ENCODE measurements at places on chromosomes 4 and X. TPM values are rescaled to one million over a fixed set of nuclear protein-coding genes. Genes with fewer than 3 reads are reported as not detected.

- H3K36me3 ChIP-seq = no peaks in the 10 kb centered on the region
- no peak for DNase-seq
- H3K27me3 ChIP-seq = no peaks in the 10 kb centered on the region
- peak overlapping the region; percentile 22 for H3K27ac ChIP-seq
- peaks cover 19% of the 10 kb centered on the region for H3K4me1 ChIP-seq
- no peak overlapping the region for H3K4me3 ChIP-seq
Observed at GRCh38 chrX:11381464-11381863, 88.3 kb downstream of the AMELX start.

GRCh38 chrX:56763556-56764152 is 34.6 kb downstream of the NBDY start:
- peak overlapping the region; percentile 86 for H3K27ac ChIP-seq
- no peak overlapping the region for H3K4me3 ChIP-seq

GRCh38 chr4:123555233-123555806 is 158.7 kb downstream of the SPRY1 start:
- no peak overlapping the region for H3K4me3 ChIP-seq
- H3K27me3 ChIP-seq = no peaks in the 10 kb centered on the region
- H3K27ac ChIP-seq = peak overlapping the region; percentile 73
- DNase-seq = no peak
- H3K4me1 ChIP-seq = peaks cover 26% of the 10 kb centered on the region

- H3K27ac ChIP-seq = no peak overlapping the region
- no peak for DNase-seq
- H3K36me3 ChIP-seq = no peaks in the 10 kb centered on the region
- H3K27me3 ChIP-seq = no peaks in the 10 kb centered on the region
Observed at GRCh38 chr4:80492761-80493160, 157.2 kb downstream of the CFAP299 start.

- H3K27me3 ChIP-seq = no peaks in the 10 kb centered on the region
- H3K36me3 ChIP-seq = no peaks in the 10 kb centered on the region
- peaks cover 22% of the 10 kb centered on the region for H3K4me1 ChIP-seq
- H3K4me3 ChIP-seq = peak overlapping the region; percentile 19
Observed at GRCh38 chr4:123554801-123555232, 158.2 kb downstream of the SPRY1 start.

GRCh38 chrX:33970028-33970967 is 161.8 kb downstream of the FAM47A start:
- no peaks in the 10 kb centered on the region for H3K27me3 ChIP-seq
- H3K27ac ChIP-seq = no peak overlapping the region
- H3K36me3 ChIP-seq = no peaks in the 10 kb centered on the region
- no peak overlapping the region for H3K4me3 ChIP-seq

GRCh38 chr4:164485136-164485535 is 268.8 kb upstream of the SMIM31 start:
- H3K36me3 ChIP-seq = no peaks in the 10 kb centered on the region
- no peak for DNase-seq
- H3K27ac ChIP-seq = no peak overlapping the region
- H3K4me1 ChIP-seq = no peaks in the 10 kb centered on the region
- H3K27me3 ChIP-seq = no peaks in the 10 kb centered on the region

- H3K4me3 ChIP-seq = no peak overlapping the region
- DNase-seq = no peak
- no peaks in the 10 kb centered on the region for H3K36me3 ChIP-seq
- no peaks in the 10 kb centered on the region for H3K27me3 ChIP-seq
- no peaks in the 10 kb centered on the region for H3K4me1 ChIP-seq
Observed at GRCh38 chr4:84417997-84418709, 80.9 kb downstream of the NKX6-1 start.

DNA sequence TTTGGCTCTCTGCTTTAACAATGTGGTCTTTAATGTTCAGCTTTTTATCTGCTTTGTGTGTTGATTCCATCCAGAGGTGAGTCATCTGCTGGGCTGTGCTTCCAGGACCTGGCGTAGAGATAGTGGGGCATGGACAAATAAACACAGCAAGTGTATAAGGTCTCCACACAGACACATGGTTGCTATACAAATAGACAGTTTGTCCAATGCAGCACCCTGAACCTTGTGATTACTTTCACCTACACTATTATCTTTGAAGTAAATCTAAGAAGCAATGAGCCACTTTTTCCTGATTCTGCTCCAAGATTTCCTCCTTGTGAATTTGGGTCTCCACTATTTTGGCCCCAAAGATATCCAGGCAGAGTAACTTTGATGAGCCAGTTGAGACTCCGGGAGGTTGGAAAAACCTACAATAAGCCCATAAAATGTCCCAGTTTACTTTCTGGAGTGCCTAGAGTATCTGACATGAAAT is 12.1 kb downstream of the PPARGC1A start:
- no peak for DNase-seq
- no peaks in the 10 kb centered on the region for H3K36me3 ChIP-seq
- peaks cover 93% of the 10 kb centered on the region for H3K4me1 ChIP-seq
- no peaks in the 10 kb centered on the region for H3K27me3 ChIP-seq

DNA sequence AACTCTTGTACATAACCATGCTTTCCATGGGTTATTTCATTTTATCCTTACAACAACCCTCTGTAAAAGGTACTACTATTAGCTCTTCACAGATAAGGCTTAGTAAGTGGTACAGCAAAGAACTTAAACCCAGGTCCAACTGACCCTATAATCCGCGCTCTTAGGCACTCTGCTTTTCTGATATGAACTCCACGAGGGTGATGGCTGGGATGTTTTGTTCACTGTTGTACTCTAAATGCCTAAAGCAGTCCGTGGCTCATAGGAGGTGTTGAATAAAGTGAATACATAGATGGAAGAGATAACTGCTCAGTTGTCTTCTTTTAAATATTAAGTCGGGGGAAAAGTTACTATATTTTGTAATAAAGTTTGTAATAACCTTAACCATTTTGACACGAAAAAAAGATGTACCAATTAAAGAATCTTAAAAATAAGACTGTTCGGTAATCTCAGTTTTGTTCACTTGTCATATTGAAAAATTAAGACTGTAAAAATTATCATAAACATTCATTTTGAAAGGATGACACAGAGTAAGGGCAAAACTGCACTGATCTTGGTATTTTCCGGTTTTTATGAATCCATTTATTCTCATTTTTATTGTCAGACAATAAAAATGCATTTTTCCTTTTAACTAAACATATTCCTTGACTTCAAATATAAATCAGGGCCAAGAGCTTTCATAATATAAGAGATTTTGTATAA is 166.5 kb downstream of the FBXW7 start:
- H3K36me3 ChIP-seq = no peaks in the 10 kb centered on the region
- no peaks in the 10 kb centered on the region for H3K4me1 ChIP-seq
- no peak overlapping the region for H3K27ac ChIP-seq
- H3K27me3 ChIP-seq = no peaks in the 10 kb centered on the region
- no peak overlapping the region for H3K4me3 ChIP-seq

DNA sequence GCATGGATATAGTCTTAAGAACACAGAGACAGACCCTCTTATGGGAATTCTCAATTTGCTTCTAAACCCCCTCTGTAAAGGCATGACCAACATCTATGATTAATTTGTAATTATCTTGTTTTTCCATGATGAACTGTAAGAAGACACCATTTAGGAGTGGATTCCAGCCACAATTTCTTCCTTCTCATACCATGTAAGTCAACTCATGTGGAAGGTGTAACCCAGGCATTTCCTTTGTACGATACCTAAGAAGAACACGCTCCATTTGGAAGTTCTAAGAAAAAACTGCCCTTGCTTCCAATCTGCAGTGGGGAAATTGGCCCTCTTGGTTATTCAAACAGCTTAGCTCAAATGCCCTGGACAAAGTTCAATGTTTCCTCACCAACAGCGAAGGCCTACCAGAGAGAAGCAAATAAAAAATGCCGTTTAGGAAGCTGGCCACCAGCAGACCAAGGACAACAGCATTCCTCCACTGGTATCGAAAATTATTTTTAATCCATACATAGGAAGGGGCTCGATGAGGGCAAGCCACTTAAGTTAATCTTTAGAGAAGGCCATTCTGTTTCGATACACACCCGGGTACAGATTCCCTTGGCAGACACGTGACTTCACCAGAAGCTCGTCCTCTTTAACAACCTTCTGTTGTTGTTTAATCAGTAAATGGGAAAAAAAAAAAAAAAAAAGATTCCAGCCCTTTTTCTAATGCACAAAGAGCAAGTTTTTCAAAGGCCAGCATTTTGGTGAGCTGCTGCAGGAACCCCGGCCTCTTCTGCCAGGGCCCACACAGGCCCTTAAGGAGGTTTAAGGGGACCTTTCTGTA is 2.6 kb downstream of the DHRSX start:
- peaks cover 6% of the 10 kb centered on the region for H3K36me3 ChIP-seq
- peaks cover 53% of the 10 kb centered on the region for H3K4me1 ChIP-seq
- no peak for DNase-seq
- H3K27me3 ChIP-seq = no peaks in the 10 kb centered on the region
- H3K4me3 ChIP-seq = peak overlapping the region; percentile 78

DNA sequence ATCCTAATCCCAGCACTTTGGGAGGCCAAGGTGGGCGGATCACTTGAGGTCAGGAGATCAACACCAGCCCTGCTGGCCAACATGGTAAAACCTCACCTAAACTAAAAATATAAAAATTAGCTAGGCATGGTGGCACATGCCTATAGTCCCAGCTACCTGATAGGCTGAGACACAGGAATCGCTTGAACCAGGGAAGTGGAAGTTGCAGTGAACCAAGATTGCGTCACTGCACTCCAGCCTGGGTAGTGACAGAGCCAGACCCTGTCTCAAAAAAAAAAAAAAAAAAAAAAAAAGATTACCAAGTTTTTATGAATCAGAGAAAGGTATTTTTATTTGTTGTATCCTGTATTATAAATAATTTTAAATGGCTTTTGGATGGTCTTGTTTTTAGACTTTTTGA is 15.1 kb downstream of the TRAPPC11 start:
- H3K4me3 ChIP-seq = no peak overlapping the region
- DNase-seq = no peak
- H3K4me1 ChIP-seq = no peaks in the 10 kb centered on the region
- H3K27ac ChIP-seq = no peak overlapping the region

DNA sequence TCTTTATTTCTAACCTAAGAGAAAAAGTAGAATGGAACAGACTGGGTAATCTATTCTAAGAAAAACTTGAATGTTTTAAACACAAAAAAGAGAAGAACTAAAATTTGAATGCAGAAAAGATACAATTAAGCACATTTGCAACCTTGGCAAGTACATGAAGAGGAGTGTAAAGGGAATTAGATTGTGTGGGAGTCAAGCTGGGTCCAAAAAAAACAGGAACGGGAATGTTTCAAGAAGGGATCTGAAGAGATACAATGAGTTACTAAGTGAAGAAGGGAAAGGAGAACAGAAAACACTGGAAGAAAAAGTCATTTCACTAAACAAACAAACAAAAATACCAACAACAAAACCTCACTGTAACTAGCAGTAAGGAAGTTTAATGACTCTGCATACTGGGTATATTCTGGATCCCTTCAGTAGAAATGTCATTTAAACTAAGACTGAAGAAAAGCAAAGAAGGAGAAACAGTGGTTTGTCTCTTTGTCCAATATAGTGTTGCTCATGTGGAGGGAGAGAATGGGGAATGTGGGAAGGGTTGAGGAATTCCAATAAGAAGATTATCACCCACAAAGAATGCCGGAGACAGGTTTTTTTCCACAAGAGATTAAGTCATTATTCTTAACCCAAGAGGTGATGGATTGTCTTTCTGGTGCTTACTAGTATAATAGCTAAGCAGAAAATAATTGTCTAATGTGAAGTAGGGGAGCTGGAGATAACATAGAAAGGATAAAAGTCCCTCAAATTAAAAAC is 50.4 kb upstream of the PTPN13 start:
- no peaks in the 10 kb centered on the region for H3K36me3 ChIP-seq
- H3K27me3 ChIP-seq = no peaks in the 10 kb centered on the region
- no peak overlapping the region for H3K4me3 ChIP-seq
- DNase-seq = no peak
- no peak overlapping the region for H3K27ac ChIP-seq

Gene XAGE1A
- total RNA-seq = not detected

Gene DCAF4L1
- 0.17 TPM for total RNA-seq

Gene STAP1
- not detected for total RNA-seq

Gene SULT1E1
- total RNA-seq = not detected

Gene VCX3B
- not detected for total RNA-seq
